Adrenal gland (tissue), 19 donors: ENCODE measurements at places on chromosomes 2 and 18.
A peak's percentile ranks its signal among the peaks of the same experiment; 100 is the strongest.

GRCh38 chr2:106336737-106337136, 131.5 kb downstream of the RGPD3 start:
- DNase-seq = no peak

DNA sequence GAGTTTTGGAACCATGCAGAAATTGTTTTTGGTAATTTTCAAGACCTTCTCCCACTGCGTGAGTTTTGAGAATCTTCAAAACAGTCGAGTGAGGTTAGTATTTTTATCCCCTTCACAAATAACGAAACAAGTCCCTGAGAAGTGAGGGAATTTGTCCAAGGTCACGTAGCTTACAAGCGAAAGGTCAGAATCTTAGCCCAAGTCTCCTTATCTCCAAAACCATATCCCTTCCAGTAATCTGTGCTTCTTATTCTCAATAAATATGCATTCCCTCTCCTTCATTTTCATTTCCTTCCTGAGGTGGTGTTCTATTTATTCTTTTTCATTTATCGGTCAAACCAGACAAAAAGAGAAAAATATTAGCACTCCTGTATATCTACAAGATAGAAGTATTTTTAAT, 163.6 kb downstream of the MREG start:
- DNase-seq = no peak

- DNase-seq = no peak
Observed at GRCh38 chr2:78127424-78127823, 605.2 kb upstream of the LRRTM4 start.

DNA sequence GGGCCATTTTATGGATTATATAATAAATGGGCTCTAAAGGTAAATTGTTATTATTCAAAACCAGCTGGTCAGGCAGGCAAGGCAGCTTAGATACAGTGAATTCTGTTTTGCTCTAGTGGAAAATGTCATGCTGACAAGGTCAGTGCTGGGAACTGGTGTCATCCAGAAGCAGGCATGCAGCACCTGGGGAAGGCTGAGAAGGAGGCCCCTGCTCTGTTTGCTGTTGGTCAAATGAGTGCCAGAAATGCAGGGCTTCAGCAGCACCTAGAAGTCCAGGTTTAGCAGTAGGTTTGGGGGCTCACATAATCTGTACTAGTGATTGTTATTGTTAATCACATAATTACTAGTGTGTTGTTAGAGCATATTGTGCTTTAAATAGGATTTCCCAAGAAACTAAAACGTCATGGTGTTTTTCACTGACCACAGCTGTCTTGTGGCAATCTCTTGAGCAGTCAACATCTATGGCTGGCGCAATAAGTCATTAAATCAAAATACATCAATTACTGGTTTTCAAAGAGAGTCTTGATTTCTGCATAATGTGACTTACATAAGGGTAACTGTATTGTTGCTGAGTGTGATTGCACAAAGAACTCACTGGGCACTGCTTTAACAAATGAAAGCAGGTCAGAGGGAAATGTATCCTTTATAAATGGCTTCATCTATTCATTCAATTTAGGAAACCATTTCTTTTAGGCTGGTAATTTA, 99.1 kb downstream of the MYO3B start:
- peak; percentile 52 for DNase-seq

DNA sequence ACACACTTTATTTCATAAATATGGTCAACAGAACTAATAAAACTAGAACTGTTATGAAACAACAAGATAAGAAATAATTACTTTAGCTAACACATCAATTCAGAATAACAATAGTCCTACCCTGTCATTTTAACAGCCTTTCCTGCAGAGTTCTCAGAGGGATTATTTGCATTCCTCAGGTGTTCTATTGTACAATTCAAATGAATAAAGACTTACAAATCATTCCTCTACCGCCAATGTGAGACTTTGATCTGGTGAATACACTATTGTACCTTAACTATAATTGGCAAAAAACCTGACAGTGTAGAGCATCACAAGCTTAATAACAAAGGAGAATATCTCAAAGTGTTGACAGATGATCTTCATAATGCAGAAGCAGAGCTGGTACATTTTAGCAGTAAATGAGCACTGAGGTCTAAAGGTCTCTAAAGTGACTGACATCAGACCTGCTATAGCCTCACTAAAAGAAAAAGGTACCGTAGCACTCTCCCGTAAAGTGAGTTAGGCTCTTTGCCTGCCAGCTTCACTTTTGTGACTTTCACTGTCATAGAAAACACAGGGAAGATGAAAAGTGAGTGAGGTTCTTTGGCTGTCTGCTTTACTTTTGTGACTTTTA, 118.8 kb upstream of the SP3 start:
- DNase-seq = no peak

DNA sequence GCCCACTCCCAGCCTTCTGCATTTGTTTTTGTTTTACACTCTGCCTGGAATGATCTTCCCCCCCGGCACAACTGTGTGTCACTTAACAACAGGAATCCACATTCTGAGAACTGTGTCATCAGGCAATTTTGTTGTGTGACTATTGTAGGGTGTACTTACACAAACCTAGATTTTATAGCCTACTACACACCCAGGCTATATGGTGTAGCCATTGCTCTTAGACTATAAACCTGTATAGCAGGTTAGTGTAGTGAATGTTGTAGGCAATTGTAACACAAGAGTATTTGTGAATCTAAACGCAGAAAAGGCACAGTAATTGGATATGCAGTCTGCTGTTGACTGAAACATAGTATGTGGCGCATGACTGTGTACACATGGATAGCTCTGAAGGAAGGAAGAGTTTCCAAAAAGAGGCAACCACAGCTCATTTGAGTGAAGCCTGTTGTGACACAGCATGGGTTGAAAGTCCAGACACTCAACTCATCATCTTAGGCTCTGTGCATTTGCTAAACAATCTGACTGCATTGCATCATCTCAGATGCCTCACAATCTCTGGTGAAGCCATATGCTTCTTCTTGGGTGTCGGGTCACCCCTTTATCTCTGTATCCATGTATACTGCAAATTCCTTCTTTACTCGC, 506.6 kb upstream of the SPHKAP start:
- DNase-seq = no peak

- DNase-seq = no peak
Observed at GRCh38 chr18:63287691-63288220, 31.8 kb downstream of the BCL2 start.

GRCh38 chr18:46067438-46068007, 4.5 kb downstream of the PSTPIP2 start:
- DNase-seq = no peak

- no peak for DNase-seq
Observed at GRCh38 chr2:212711856-212712255, 173.3 kb upstream of the ERBB4 start.

GRCh38 chr18:51250006-51250405, 52.5 kb upstream of the MEX3C start:
- DNase-seq = no peak

DNA sequence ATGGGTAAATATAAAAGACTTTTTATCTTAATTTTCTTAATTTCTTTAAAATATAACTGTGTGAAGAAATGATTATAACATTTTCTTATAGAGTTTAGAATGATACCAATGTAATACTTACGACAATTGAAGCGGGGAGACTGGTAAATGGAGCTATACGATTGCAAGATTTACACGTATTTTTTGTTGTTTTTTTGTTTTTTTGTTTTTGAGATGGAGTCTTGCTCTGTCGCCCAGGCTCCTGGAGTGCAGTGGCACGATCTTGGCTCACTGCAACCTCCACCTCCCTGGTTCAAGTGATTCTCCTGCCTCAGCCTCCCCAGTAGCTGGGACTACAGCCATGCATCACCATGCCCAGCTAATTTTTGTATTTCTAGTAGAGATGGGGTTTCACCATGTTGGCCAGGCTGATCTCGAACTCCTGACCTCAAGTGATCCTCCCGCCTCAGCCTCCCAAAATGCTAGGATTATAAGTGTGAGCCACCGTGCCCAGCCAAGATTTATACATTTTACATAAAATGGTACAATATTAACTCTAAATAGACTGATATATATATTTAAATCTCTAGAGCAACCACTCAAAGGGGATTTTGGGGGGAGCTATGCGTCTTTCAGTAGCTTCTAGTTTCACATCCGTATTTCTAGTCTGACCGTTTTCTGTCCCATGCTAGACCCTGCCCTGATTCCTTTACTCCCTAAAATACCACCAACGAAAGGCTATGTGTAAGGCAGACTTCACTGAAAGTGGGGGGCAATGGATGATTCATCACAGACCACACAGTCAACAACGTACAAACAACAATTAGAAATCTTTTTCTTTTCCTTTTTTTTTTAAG, 28.2 kb upstream of the ATG16L1 start:
- no peak for DNase-seq

DNA sequence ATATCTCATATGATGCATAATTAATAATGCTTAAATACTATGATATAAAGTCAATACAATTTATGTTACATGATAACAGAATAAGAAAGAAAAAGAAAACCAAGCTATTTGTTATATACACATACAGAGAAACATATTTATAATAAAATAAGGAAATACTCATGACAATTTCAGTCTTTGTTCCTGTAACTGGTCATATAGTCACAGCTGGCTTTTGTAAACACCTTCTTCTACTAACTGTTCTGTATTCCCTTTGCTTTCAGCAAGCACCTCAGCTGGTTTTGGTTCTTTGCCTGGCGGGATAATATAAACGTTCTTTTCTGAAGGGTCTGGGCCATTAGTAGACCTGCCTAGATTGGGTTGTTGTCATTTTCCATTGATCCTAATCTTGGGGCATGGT, 158.5 kb downstream of the COPS8 start:
- no peak for DNase-seq

DNA sequence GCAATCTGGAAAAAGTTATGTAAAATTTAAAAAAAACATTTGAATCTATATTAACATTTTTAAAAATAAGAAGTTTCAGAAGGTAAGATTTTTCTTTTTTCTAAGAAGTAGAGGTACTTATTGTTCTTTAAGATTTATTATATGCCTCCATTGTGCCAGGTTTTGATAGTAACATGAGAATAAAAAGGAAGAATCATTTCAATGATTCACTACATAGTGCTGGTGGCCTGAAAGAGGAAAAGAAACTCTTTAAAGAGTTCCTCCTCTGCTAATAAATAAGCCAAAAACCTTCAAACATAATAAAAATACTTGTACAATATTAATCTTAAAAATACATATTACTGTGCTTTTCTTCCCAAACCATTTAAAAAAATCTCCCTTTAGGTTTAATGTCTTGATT, 69.0 kb downstream of the ANKRD44 start:
- DNase-seq = no peak

GRCh38 chr2:12005886-12006681, 259.7 kb downstream of the LPIN1 start:
- no peak for DNase-seq

DNA sequence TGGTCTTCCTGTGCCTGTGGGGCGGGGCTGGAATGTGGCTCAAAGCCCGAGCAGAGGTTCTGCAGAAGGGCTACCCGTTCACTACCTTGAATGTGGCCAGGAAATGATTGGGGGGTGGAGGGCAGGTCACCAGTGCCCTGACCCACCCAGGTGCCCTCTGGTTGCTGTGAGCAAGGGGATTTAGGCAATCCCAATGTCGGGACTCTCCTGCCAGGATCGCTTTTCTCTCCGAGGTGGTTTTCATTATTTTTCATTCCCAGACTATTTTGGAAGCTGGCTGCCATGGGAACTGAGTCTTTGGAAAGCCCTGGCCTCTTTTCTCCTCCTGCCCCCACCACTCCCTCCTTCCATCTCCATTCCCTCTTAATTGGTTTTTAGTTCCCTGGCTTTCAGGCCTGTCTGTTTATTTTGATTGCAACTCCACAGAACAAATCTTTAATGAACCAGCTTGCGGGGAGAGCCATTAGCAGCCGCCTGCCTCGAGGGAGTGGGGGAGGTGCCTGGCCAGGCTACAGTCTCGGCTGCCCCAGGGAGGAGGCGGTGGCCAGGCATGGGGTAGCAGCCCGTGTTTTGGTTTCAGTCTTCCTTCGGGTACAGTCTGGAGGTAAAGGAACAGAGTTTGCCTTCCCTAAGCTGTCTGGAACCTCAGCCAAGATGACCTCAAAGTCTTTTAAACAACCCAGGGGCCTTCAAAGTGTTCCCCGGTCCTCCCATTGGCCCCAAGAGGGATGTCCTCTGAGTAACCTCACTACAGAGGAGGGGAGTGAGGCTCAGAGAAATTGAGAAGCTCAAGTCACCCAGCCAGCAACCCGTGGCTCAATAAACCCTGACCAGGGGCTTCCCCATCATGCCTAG, 114.4 kb upstream of the HAAO start:
- DNase-seq = no peak
